ENCODE measurements at places on chromosomes 12 and 14.
A peak's percentile ranks its signal among the peaks of the same experiment; 100 is the strongest.

DNA sequence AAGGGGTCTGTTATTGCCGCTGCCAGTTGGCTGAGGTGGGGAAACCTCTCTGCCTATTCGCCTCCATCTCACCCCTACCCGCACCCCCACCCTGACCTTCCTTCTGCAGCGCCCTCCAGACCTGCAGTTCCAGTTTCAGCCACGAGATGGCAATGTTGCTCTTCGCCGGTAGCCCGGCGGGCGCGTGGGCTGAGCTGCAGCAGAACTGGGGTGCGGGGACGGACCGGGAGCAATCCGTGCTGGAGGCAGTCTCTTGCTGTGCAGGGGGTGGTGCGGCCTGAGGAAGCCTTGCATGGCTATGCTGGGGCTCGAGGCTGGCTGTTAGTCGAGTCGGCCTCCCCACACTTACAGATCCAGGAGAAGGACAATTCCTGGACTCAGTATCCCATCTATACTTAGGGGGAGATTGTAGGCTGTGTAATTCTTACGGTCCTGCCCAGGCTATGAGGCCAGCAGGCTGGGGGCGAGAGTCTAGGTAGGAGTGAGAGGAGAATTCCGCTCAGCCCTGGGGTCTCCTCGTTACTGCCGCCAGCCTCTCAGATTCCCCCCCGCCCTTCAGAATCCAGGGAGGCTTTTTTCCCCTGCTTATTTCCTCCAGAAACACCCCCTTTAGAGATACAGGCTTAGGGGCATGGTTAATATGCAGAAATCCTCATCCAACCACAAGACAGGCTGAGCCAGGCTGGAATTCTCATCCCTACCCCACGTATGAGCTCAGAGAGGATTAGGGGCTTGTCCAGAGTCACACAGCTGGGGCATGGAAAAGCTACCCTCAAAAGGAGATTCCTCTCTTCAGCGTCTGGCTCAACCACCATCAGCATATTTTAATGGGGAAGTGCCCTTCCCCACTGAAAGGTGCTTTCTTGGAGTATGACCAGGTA is 118.2 kb downstream of the AACS start:
- DNase-seq: peak; percentile 22

DNA sequence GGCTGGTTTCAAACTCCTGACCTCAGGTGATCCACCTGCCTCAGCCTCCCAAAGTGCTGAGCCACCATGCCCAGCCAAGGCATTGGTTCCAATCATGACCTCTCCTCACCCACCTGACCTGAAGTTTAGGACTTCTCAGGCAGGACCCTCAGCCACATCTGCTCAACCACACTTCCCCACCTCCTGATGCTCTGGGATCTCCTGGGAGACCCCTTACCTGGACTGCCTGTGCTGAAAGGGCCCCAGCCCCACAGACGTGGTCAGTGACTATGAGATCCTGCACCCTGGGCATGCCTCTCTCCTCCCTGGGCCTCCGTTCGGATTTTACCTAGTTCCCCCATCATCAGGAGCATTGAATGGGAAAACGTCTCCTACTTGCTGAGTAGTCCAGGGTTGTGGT is 18.0 kb downstream of the GSC start:
- DNase-seq: no peak

DNA sequence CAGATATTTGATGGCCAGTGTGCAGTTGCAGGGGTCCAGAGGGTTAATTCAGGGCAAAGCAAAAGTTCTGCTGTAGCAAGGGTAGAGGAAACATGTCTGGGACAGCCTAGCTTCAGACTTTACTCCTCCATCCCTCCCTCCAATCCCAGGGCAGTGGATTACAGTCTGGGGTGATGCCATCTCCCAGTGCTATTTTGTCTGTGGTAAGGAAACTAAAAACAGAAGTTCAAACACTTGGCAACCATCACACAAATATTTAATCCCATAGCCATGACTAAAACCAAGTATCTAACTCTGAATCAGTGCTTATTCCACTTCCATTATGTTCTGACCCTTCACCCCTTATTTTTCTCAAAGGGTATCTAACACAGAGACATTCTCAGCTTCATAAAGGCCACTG is 61.8 kb downstream of the PIK3C2G start:
- DNase-seq: no peak

DNA sequence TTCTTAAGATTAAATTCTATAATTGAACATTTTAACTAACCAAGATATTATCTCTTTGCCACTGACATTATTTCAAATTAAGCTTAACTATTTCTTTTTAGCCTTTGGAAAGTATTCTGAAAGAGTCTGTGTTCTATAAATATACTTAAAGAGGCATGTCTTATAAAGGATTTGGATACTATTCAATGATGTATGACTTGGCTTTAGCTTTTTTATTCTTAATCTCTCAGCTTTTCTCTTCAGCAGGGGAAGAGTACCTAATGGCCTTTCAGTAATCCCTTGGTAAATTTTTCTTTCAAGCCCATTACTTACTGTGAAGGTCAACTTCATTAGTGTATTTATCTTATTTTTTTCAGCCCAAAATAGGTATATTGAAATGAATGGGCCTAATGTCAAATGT is 113.8 kb downstream of the LRRK2 start:
- DNase-seq: no peak

DNA sequence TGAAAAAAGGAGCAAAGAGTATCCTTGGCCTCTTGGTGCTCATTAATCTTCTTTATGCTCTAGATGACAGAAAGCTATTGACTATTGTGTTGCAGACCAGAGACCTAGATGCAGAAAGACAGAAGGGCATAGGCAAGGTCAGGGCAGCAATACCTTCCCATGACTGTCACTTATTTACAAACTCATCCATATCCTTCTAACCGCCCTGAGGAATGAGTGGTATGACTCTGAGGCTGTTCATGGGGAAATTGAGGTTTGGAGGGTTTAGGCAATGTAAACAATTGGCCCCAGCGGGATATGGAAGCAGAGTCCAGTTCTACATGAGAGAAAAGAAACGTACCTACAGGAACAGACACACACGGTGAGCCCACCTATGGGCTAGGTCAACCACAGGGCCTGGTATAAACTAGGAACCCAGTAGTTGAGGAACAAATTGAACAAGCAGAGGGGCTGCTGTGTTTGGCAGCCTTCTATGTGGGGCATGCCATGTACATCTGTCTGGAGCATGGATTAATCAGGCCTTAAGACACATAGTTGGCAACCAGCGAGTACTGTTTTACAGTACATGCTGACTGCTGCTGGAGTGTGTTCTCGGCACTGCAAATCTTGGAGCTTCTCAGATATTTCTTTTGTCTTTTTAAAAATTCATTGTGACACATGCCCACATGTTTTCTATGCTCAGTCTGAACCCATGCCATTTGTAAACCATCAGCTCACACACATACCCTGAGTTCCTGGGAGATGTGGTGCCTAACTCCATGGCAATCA is 159.7 kb upstream of the NTF3 start:
- DNase-seq: no peak

DNA sequence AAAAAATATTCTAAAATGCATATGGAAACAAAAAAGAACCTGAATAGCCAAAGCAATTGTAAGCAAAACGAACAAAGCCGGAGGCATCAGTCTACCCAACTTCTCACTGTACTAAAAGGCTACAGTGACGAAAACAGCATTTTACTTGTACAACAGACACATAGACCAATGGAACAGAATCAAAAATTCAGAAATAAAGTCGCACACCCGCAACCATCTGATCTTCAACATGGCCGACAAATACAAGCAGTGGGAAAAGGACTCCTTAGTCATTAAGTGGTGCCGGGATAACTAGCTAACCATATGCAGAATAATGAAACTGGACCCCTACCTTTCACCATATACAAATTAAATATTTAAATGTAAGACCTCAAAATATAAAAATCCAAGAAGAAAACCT is 203.9 kb upstream of the PPFIA2 start:
- no peak for DNase-seq

Measured in pulmonary artery endothelial cell (primary cell).